ENCODE measurements at places on chromosomes 2 and 18.

DNA sequence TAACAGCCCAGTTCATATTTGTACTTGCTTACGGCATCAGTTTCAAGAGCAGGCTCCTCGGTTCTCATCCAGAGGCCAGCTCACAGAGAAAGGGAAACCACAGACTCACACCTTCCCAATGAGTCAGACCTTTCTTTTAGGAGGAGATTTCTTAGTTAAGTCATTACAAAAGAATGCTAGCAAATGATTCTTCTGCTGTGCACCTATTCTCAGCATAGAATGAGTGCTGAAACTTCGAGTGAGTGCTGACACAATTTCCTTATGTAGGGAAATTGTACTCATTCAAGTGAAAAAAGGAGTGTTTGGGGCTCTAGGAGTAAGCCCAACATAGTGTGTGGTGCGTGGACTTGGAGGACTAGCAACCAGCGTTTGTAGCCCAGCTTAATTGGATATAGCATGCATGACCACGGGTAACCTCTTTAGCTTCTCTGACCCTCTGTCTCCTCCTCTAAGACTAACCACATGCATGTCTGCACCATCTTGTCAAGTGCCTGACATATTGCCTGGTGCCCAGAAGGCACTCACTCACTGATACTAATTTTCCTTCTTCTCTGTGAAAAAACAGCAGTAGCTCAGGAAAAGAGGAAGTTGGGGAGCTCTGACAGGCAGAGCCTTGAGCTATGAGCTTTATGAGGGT is 87.0 kb downstream of the ALPK2 start:
- no peak for DNase-seq

GRCh38 chr2:160489111-160489510 is 4.5 kb downstream of the RBMS1 start:
- no peak for DNase-seq

DNA sequence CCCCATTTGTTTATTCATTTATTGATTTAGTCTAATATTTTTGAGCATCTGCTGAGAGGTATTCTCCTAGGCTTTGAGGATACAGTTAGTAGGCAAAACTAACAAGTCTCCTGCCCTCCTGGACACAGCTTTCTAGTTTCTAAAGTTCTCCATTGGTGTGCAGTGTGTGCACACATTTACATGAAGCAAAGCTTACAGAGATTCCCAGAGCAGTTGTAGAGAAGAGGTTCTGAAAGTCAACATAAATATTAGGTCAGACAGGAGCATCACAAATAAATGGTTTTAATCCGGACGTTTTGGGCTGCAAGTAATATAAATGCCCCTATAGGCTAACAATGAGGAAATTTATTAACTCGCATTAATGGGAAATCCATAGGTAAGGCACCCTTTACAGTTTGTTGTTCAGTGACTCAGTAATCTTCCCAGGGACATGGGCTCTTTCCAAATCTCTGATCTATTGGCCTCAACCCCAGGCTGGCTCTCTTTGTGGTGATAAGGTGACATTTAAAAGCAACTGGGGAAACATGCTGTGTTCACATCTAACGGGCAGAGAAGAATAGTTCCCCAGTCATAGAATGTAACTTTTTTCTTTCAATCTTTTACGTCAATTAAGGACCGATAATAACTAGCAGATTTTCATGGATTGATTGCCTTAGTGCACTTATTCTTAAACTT is 407.2 kb downstream of the PTPRM start:
- DNase-seq: no peak

DNA sequence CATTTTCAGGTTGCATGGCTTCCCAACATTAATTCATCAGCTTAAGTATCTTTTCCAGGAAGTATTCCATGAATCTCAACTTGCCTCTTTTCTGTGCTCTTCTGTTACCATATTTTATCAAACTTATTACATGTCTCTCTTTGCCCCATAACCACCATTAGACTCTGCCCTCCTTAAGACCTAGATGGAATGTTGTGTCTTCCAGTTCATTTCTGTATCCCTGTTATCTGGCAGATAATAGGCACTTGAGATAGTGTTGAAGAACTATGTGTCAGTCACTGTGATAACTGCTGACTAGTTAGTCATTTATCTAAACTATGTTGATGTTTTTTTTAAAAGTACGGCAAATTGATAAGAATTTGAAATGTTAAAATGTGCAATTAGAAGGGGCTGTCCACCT is 41.8 kb downstream of the GLS start:
- DNase-seq: no peak

DNA sequence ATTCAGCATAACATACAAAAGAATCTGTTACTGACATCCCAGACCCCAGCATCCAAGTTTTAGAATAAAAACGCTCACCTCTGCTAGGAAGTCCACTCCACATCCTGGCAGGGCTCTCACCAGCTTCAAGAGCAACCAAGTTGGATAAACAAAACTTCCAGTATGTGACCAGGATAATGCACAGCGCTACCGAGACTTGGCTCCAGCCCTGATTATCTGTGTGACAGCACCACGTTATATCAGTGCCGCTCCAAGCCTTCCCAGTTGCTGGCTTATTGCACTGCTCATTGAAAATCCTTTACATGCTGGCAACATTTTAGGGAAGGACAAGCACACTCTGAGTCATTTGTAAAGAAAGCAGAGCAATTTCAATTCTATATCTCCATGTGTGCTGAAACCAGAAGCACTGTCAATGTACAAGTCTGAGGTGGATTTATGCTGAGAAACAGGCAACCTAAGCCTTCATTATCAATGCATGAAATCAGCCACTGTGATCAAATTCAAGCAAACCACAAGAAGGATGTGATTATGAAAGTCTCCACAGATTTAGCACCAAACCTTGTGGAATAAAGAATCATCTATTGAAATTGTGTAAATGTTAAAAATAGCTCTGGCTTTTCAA is 115.7 kb downstream of the ZNF385B start:
- no peak for DNase-seq

DNA sequence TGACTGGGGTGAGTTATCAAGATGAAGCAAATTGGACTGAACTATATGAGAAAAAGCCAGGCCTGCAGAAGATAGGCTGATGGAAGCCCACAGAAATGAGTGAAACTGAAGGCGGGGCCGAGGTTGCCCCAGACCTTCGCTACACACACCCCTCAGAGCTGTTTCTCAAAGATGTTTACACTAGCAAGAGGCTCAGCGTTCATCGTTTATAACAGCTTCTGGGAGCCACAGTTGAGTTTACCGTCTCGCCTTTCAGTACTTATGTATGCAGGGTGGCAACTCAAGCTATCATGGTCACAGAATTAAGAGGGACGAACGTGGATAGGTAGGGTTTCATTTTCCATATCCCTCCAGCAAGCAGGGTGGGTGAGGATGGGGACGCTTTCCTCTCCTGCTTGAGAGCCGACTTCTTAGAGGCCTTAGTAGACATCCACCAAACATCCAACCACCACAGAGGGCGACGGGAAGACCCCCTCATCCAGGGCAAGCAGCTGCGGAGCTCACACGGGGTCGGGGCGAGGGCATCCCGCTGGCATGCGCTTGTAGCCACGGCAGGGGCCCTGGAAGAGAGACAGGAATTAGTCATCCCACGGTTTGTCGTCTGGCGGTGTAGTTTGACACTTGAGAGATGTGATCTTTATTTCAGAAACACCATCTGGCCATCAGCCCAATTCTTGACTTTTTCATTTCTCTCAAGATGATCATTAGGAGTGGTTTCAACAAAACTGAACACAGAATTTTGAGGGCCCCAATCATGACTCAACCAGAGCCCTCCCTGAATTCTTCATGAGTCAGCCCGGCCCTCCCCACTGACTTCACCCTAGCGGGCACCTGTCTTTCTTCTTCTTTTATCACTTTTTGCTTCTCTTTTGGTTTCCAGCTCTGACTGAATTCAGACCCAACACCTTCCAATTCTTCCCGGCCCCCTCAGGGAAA is 109.1 kb upstream of the CTDP1 start:
- DNase-seq: peak; percentile 53

GRCh38 chr2:69589973-69590652 is 53.4 kb downstream of the AAK1 start:
- no peak for DNase-seq

- DNase-seq: no peak
Measured at GRCh38 chr2:120262761-120263428, 10.2 kb downstream of the RALB start.

Measured in NCI-H2107 (cell line).